Diencephalon (tissue), 1 donor: ENCODE measurements at places on chromosomes 3 and 15. TPM values are rescaled to one million over a fixed set of nuclear protein-coding genes. Genes with fewer than 3 reads are reported as not detected.

The SLC7A14 gene
- total RNA-seq = 32.1 TPM

The CLDN18 gene
- not detected for total RNA-seq

The BTD gene
- total RNA-seq = 19.6 TPM

The AMIGO3 gene
- 0.92 TPM for total RNA-seq

The CYP11A1 gene
- 0.23 TPM for total RNA-seq

The HIGD2B gene
- total RNA-seq = not detected

The SLC22A14 gene
- 0.69 TPM for total RNA-seq

The SLC6A20 gene
- total RNA-seq = 5.1 TPM

The MGLL gene
- total RNA-seq = 43.4 TPM
